Colonic mucosa (tissue), 4 donors: ENCODE measurements at places on chromosomes 1 and 21. TPM values are rescaled to one million over a fixed set of nuclear protein-coding genes. Genes with fewer than 3 reads are reported as not detected.

The FNDC5 gene
- total RNA-seq = 0.45 TPM

The DNASE2B gene
- 0.82 TPM for total RNA-seq

The RIPPLY3 gene
- not detected for total RNA-seq

The KRTAP22-2 gene
- not detected for total RNA-seq

The OVAAL gene
- not detected for total RNA-seq

The HES3 gene
- total RNA-seq = not detected

The HRNR gene
- total RNA-seq = not detected

The UTS2 gene
- total RNA-seq = 0.20 TPM

The AVPR1B gene
- 0.13 TPM for total RNA-seq

DNA sequence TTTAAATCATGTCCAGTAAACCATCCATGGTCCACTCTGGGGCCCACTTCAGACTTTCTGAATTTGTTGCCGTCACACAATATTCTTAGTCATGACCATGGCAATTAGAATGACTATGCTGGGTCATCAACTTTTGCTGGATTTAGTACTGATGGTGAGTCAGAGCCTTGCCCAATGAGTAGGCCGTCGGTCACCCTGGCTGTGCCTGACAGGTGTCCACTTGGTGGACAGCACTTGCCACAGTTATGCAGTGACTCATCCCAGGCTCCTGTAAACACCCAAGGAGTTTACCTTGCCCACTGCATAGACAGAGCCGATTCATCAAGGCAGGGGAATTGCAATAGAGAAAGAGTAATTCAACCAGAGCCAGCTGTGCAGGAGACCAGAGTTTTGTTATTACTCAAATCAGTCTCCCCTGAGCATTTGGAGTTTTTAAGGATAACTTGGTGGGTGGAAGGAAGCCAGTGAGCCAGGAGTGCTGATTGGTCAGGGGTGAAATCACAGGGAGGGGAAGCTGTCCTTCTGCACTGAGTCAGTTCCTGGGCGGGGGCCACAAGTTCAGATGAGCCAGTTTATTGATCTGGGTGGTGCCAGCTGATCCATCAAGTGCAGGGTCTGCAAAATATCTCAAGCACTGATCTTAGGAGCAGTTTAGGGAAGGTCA is 333.8 kb downstream of the PTPRU start:
- no peaks in the 10 kb centered on the region for H3K36me3 ChIP-seq
- DNase-seq = no peak
- H3K4me1 ChIP-seq = no peaks in the 10 kb centered on the region
- no peak overlapping the region for H3K4me3 ChIP-seq

DNA sequence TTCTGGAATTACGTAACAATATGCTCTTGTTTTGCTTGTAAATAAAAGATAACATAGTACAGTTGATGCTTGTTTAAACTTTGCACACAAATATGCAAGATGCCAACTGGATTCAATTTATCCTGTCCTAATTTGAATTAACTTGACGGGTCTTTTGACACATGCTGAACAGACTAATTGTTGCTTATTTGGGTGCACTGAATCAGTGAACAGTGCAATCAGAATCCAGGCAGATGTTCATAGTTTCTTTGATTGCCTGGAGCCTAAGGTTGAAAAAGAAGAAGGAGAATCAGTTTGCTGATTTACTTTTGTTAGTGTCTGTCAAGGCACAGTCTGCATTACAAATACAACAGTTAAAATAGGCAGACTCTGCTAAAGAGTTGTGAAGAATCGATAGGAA is 307.9 kb downstream of the COL11A1 start:
- no peak for DNase-seq
- H3K4me3 ChIP-seq = no peak overlapping the region
- no peaks in the 10 kb centered on the region for H3K36me3 ChIP-seq
- H3K4me1 ChIP-seq = no peaks in the 10 kb centered on the region

DNA sequence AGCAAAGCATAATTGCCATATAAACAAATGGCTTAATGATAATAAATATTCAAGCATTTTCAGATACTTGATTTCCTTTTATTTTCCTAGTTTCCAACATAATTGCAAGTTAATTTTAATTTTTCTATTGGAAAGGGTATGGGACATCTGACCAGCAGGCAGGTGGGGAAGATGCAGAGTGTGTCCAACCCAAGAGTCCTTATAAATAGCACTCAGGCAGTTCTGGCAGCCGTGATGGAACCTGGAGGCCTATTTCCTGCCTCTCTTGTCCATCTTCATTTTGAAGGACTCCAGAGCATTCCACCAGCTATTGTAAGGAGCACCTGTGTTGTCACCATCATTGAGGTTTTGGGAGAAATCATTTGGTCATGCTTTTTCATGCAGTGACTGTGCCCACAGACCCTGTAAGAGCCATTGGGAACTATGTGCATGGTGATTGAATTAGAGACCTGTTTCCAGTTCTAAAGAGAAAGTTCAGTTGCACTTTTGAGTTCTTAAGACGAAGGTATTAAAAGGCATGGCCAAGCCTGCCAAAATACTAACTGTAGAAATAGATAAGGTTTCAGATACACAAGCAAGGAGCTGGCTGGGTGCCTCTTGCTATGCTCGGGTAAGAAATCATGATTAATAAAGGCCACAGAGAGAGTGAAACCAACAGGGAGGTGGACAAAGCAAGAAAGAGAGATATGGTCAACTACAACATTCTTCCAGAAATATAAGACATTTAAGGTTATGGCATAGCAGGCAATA is 92.3 kb downstream of the SPATA46 start:
- no peaks in the 10 kb centered on the region for H3K4me1 ChIP-seq
- H3K27me3 ChIP-seq = no peaks in the 10 kb centered on the region

DNA sequence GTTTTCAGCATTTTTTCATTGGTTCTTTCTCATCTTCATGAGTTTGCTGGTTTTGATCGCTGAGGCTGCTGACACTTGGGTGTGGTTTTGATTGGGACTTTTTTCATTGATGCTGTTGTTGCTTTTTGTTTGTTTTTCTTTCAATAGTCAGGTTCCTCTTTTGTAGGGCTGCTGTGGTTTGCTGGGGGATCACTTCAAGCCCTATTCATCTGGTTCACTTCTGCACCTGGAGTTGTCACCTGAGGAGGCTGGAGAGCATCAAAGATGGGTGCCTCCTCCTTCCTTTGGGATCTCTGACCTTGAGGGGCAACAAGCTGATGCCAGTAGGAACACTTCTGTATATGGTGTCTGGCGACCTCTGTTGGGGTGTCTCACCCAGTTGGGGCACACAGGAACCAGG is 1279.9 kb upstream of the TMPRSS15 start:
- H3K4me1 ChIP-seq = no peaks in the 10 kb centered on the region
- no peaks in the 10 kb centered on the region for H3K36me3 ChIP-seq
- no peak for DNase-seq
- H3K27ac ChIP-seq = no peak overlapping the region
- no peaks in the 10 kb centered on the region for H3K27me3 ChIP-seq

GRCh38 chr1:157960773-157961172 is 32.7 kb upstream of the KIRREL1 start:
- H3K27me3 ChIP-seq = no peaks in the 10 kb centered on the region
- no peak for DNase-seq
- no peaks in the 10 kb centered on the region for H3K4me1 ChIP-seq
- no peaks in the 10 kb centered on the region for H3K36me3 ChIP-seq
- H3K4me3 ChIP-seq = no peak overlapping the region
- H3K27ac ChIP-seq = no peak overlapping the region

DNA sequence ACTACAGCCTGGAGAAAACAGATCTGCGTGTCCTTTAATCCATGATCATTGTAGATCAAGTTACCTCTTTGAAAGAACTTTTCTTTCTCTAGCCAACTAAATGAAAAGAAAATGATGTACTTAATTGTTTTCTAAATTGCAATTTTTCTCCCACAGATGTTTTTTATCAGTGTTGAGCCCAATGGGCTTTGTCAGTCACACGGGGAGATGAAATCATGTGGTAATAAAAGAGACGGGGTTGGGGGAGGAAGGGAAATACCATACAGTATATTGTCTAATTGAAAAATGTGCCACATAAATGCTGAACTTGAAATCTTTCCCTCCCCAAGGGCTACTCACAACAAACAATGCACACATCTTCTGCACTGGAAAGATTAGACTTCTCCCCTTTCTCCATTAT is 58.4 kb downstream of the NTMT2 start:
- no peaks in the 10 kb centered on the region for H3K27me3 ChIP-seq
- no peak for DNase-seq
- no peaks in the 10 kb centered on the region for H3K36me3 ChIP-seq
- no peak overlapping the region for H3K4me3 ChIP-seq
- no peaks in the 10 kb centered on the region for H3K4me1 ChIP-seq

- H3K27me3 ChIP-seq = no peaks in the 10 kb centered on the region
- no peaks in the 10 kb centered on the region for H3K36me3 ChIP-seq
- H3K4me3 ChIP-seq = no peak overlapping the region
- no peak overlapping the region for H3K27ac ChIP-seq
Observed at GRCh38 chr1:110355321-110355720, 16.1 kb downstream of the RBM15 start.

- no peak overlapping the region for H3K27ac ChIP-seq
- no peak overlapping the region for H3K4me3 ChIP-seq
- H3K27me3 ChIP-seq = no peaks in the 10 kb centered on the region
- H3K4me1 ChIP-seq = no peaks in the 10 kb centered on the region
- no peaks in the 10 kb centered on the region for H3K36me3 ChIP-seq
Observed at GRCh38 chr1:222627232-222627631, 9.3 kb downstream of the MIA3 start.

DNA sequence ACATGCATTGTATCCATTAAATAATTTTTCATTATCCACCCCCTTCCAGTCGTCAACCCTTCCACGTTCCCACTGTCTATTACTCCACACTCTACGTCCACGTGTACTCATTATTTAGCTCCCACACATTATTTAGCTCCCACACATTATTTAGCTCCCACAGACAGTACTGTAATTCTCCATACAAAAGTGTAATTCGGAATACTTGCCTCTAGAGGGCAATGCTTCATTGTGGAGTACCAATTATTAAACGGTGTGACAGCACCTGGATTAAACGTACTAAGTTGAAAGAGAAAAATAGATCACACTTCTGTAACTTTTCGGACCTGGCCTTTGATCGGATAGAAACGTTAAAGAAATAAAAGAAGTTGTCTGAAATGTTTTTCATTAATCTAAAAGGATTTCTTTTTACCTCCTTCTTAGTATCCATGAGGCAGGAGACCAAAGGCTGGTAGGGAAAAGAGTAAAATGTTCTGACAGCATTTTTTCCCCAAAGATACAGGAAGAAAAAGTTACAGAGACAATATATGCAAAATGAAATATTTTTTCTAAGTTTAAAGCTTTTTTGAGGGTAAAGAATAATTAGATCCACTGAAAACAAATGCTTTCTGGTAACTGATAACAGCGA is 99.2 kb downstream of the LHX8 start:
- no peaks in the 10 kb centered on the region for H3K27me3 ChIP-seq
- H3K4me1 ChIP-seq = no peaks in the 10 kb centered on the region
- no peak overlapping the region for H3K27ac ChIP-seq
- H3K4me3 ChIP-seq = no peak overlapping the region
- H3K36me3 ChIP-seq = no peaks in the 10 kb centered on the region
- no peak for DNase-seq

DNA sequence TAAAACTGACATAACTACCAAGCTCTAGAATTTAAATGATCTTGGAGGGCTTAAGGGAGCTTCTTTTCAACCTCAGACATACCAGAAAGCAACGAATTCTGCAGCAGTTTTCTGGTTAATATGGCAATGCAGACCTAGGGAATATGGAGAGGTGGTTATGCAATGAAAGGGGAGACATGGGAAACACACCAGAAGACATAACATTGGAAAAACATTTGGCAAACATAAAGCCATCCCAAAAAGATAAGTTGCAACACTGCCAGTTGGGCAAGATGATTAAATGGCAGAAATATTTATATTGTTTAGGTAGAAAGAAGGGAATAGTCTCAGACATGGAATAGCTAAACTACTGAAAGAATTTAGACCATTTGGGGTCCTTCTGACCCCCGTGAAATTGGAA is 104.5 kb downstream of the KCNJ6 start:
- no peak for DNase-seq
- no peaks in the 10 kb centered on the region for H3K4me1 ChIP-seq
- H3K4me3 ChIP-seq = no peak overlapping the region
- no peaks in the 10 kb centered on the region for H3K27me3 ChIP-seq
- H3K36me3 ChIP-seq = no peaks in the 10 kb centered on the region
- no peak overlapping the region for H3K27ac ChIP-seq

DNA sequence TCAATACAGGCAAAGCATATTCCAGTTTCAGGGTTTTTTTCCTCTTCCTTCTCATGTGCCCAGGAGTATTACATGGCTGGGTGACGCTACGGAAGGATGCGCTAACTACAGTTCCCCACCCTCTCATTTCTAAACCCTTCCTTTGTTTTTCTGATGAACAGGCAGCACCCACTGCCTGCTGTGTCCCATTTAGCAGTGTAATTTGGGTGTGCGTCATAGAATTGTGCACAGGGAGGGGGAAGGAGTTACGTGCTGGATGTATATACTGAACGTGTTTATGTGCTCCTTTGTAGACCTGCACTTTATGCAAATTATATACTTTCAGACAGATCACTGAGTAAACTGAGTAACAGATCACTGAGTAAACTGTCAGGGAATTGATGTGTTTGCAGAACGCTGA is 44.5 kb downstream of the ELAPOR1 start:
- no peak for DNase-seq
- no peak overlapping the region for H3K27ac ChIP-seq
- no peaks in the 10 kb centered on the region for H3K36me3 ChIP-seq
- H3K27me3 ChIP-seq = no peaks in the 10 kb centered on the region

- no peaks in the 10 kb centered on the region for H3K27me3 ChIP-seq
- no peak overlapping the region for H3K4me3 ChIP-seq
- DNase-seq = no peak
- H3K4me1 ChIP-seq = no peaks in the 10 kb centered on the region
Observed at GRCh38 chr1:40662151-40662550, 3.3 kb downstream of the RIMS3 start.

- no peak overlapping the region for H3K4me3 ChIP-seq
- H3K36me3 ChIP-seq = no peaks in the 10 kb centered on the region
- peak; percentile 75 for DNase-seq
- H3K4me1 ChIP-seq = peaks cover 28% of the 10 kb centered on the region
- H3K27ac ChIP-seq = peak overlapping the region; percentile 88
Observed at GRCh38 chr1:224502459-224503160, 68.0 kb upstream of the WDR26 start.

DNA sequence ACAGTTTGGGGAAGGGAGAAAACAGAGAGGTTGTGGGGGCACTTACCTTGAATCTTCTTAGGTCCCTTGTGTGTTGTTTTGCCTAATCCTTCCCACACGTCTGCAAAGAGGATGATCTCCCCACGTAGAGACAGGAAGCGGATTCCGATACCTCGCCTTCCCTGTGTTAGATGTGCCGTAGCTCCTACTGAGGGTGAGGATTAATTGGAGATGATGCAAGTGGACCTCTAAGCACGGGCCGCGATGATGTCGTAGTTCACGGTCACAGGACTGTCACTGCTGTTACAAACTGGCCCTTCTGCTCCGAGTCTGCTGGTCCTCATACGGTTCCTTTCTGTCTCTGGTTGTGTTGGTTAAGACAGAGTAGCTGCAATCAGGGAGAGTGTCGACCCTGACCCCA is 27.7 kb downstream of the GALNT2 start:
- no peak overlapping the region for H3K4me3 ChIP-seq
- H3K27ac ChIP-seq = no peak overlapping the region
- no peaks in the 10 kb centered on the region for H3K36me3 ChIP-seq
- no peak for DNase-seq
- H3K4me1 ChIP-seq = no peaks in the 10 kb centered on the region
- no peaks in the 10 kb centered on the region for H3K27me3 ChIP-seq

- no peak overlapping the region for H3K4me3 ChIP-seq
- no peaks in the 10 kb centered on the region for H3K36me3 ChIP-seq
- no peaks in the 10 kb centered on the region for H3K27me3 ChIP-seq
- no peak for DNase-seq
- no peaks in the 10 kb centered on the region for H3K4me1 ChIP-seq
Observed at GRCh38 chr1:231613419-231614349, 12.9 kb upstream of the DISC1 start.
